Body of pancreas (tissue), 4 donors: ENCODE measurements at places on chromosomes 1 and 21.

GRCh38 chr1:36981126-36981525, 53.2 kb downstream of the GRIK3 start:
- no peaks in the 10 kb centered on the region for H3K4me1 ChIP-seq
- H3K36me3 ChIP-seq: no peaks in the 10 kb centered on the region
- no peak overlapping the region for H3K4me3 ChIP-seq
- no peak for DNase-seq

DNA sequence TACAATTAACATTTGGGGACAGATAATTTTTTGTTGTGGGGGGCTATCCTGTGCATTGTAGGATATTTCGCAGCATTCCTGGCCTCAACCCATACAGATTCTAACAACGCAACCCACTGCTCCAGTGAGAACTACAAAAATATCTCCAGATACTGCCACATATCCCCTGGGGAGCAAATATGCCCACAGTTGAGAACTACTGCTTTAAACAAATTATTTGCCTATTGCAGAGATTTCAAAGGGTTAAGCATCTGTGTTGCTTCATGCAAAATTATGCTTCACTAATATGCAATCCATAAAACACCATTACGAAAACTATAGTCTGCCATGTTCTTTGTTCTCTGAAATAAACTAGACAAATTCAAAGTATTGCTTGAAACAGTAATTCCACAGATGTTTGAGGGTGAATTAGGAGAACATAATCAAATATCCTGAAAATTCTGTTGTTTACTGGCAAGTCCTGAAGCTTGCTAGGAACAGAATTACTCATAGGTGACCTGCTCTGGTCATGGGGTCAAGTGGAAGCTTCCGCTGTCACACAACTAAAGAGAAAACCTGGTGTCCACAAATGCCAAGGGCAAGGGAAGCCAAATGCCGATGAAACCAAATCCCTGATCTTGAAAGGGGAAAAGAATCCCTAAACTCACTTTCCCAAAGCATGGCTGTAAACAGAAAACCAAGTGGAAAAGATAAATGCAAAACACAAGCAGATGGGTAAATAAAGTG, 149.4 kb downstream of the RERE start:
- H3K27me3 ChIP-seq: no peaks in the 10 kb centered on the region
- H3K4me3 ChIP-seq: no peak overlapping the region
- peaks cover 86% of the 10 kb centered on the region for H3K4me1 ChIP-seq
- H3K27ac ChIP-seq: no peak overlapping the region

DNA sequence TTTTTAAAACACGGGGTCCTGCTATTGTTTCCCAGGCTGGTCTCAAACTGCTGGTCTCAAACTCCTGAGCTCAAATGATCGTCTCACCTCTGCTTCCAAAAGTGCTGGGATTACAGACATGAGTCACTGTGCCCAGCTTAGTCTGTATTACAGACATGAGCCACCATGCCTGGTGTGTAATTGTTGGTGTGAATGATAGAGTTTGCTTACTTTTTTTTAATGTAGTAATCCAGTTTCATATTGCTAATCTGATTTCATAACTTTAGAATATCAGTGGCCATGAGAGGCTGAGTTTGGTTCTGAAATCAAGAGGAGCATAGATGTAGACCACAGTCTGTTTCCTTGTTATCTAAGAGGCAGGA, 3.4 kb downstream of the EPB41 start:
- H3K27me3 ChIP-seq: no peaks in the 10 kb centered on the region
- no peak for DNase-seq
- H3K27ac ChIP-seq: no peak overlapping the region
- H3K36me3 ChIP-seq: no peaks in the 10 kb centered on the region
- peaks cover 13% of the 10 kb centered on the region for H3K4me1 ChIP-seq

- H3K36me3 ChIP-seq: no peaks in the 10 kb centered on the region
- DNase-seq: peak; percentile 60
- H3K4me1 ChIP-seq: peaks cover 91% of the 10 kb centered on the region
- no peaks in the 10 kb centered on the region for H3K27me3 ChIP-seq
- no peak overlapping the region for H3K4me3 ChIP-seq
Observed at GRCh38 chr1:15180189-15180588, 26.6 kb downstream of the TMEM51 start.

DNA sequence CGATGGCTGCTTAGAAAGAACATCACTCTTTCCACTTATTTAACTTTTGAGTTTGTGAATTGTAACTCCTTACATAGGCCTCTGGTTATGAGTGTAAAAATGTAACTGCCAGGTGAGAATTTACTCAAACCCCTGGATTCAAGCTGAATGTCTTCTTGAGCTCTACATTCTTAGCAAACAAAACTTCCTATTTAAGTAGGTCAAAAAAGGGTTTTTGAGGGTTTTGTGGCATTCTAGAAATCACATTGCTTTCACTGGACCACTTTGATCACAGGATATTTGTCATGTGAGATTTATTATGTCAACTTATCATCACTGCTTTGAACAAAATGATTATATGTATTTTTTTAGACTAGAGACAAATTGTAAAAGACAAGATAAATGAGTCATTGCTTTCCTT, 5.7 kb downstream of the IL23R start:
- no peak overlapping the region for H3K4me3 ChIP-seq
- no peaks in the 10 kb centered on the region for H3K36me3 ChIP-seq
- H3K4me1 ChIP-seq: peaks cover 34% of the 10 kb centered on the region
- H3K27ac ChIP-seq: no peak overlapping the region

DNA sequence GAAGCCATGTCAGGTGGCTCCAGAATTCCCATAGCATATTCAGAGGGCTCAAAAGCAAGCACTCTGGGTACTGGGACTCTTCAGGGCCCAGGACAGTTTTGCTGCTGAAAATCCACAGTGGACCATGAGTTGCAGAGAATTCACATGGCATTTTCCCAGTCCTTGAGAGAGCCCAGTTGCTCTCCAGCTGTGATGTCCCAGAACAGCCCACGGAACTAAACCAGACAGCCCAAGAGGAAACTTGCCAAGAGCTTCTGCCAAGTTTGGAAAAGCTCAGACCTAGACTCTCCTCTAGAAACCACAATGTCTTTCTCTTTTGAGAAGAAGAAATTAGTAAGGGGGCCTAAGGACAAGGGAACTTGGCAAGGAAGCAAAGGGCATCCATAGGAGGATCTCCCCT, 69.4 kb downstream of the RGS2 start:
- no peaks in the 10 kb centered on the region for H3K36me3 ChIP-seq
- H3K27ac ChIP-seq: no peak overlapping the region
- no peaks in the 10 kb centered on the region for H3K27me3 ChIP-seq
- DNase-seq: peak; percentile 70
- H3K4me3 ChIP-seq: no peak overlapping the region
- peaks cover 23% of the 10 kb centered on the region for H3K4me1 ChIP-seq

DNA sequence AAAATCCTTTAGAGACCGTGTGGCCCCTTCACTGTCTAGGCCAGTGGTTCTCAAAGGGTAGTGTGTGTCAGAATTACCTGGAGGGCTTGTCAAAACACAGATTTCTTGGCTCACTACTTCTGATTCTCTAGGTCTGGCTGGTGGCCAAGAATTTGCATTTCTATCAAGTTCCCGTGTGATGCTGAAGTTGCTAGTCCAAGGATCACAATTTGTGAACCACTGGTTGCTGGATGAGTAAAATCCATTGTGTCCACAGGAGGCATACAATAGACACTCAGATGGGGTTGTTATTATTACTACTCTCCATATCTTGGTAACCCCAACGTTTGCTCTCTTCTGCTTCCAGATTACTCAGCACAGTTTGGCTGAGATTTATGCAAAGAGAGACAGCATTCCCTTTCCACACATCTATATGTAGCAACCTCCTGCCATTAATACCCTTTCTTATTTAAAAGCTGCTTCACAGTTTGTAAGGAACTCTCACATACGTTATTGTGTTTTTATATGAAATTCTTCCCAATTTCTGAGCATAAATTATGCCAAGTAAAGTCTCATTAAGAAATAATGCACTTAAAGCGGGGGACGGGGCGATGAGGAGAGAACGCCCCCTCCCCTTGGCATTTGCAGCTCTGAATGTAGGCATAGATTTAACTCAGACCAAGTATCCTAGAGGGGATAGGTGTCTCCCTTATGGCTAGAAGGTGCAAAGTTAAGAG, 720 bp upstream of the TMCC2 start:
- no peak for DNase-seq
- H3K4me1 ChIP-seq: peaks cover 29% of the 10 kb centered on the region
- H3K27me3 ChIP-seq: no peaks in the 10 kb centered on the region
- no peak overlapping the region for H3K27ac ChIP-seq
- H3K36me3 ChIP-seq: no peaks in the 10 kb centered on the region

GRCh38 chr1:147591261-147591891, 50.1 kb downstream of the BCL9 start:
- peaks cover 15% of the 10 kb centered on the region for H3K4me1 ChIP-seq
- no peaks in the 10 kb centered on the region for H3K36me3 ChIP-seq
- no peak for DNase-seq
- no peak overlapping the region for H3K4me3 ChIP-seq
- H3K27ac ChIP-seq: no peak overlapping the region
- no peaks in the 10 kb centered on the region for H3K27me3 ChIP-seq

GRCh38 chr1:208717525-208717924, 473.3 kb upstream of the PLXNA2 start:
- H3K36me3 ChIP-seq: no peaks in the 10 kb centered on the region
- no peak overlapping the region for H3K4me3 ChIP-seq
- no peak overlapping the region for H3K27ac ChIP-seq
- no peaks in the 10 kb centered on the region for H3K27me3 ChIP-seq
- no peaks in the 10 kb centered on the region for H3K4me1 ChIP-seq
- no peak for DNase-seq

DNA sequence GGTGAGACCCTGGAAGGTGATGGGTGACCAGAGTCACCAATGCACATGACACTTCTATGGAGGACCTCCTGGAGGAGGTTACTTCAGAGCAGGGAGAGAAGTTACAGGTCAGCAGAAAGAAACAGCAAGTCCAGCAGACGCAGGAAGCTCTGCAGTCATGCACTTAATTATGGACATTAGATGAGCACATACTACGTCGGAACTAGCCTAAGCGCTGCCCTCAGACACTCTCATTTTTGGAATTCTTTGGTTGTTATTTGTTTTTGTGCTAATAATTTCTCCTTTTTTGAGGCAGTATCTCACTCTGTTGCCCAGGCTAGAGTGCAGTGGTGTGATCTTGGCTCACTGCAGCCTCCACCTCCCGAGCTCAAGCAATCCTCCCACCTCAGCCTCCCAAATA, 93.3 kb upstream of the IFFO2 start:
- H3K4me1 ChIP-seq: peaks cover 32% of the 10 kb centered on the region
- H3K4me3 ChIP-seq: no peak overlapping the region
- DNase-seq: no peak
- no peaks in the 10 kb centered on the region for H3K36me3 ChIP-seq
- no peaks in the 10 kb centered on the region for H3K27me3 ChIP-seq

DNA sequence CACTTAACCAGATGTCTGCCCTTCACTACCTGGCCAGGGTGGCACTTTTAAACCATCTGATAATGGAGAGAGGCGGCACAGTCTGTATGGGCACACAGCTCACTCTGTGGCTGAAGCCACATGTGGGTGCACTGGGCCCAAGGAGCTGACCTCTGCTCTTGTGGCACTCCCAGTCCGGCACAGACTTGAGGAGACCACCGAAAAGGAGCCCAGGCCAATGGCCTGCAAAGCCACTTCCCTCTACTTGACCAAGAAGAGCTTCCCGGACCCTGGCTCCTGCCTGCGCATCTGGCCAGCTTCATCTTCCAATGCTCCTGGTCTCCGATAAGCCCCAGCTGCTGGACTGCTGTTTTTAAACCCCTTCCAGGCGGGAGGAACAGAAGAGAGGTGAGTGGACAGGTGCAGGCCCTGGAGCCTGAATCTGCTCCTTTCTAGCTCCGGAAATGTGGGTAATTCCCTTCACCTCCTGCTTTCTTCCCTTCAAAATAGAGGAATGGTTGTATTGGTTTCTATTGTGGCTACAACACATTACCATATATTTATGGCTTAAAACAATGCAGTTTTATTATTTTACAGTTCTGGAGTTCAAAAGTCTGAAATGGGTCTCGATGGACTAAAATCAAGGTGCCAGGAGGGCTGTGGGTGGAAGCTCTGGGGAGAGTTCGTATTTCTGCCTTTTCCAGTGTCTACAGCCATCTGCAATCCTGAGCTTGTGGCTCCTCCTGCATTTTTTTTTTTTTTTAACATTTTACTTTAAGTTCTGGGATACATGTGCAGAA, 11.6 kb downstream of the GNG4 start:
- no peak overlapping the region for H3K4me3 ChIP-seq
- H3K27ac ChIP-seq: no peak overlapping the region
- no peaks in the 10 kb centered on the region for H3K4me1 ChIP-seq
- no peaks in the 10 kb centered on the region for H3K27me3 ChIP-seq
- H3K36me3 ChIP-seq: no peaks in the 10 kb centered on the region

DNA sequence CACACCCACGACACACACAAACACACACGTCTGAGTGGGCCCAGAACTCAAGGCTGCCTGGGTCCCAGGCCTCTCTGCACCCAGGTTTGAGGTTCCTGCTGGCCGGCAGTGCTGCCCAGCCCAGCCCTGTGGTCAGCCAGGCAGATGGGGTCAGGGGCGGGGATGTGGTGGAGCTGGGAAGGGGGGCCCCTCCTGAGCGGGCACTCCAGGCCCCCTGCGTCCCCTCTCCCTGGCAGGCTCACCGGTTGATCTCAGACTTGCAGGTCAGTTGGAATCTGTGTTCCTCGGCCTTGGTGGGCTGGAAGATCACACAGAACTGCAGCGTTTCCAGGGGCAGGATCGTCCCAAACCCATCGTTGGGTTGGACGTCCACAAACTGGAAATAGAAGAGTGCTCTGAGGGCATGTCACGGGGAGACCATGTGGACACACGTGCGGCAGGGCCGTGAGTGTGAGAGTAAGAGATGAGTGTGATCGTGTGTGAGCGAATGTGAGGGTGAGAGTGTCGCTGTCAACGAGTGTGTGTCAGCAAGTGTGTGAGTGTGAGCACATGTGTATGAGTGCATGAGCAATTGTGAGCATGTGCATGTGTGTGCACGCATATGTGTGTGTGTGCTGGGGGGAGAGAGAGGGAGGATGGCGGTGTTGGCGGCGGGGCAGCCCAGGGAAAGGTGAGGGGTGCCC, 19.7 kb upstream of the TMEM52 start:
- no peak overlapping the region for H3K27ac ChIP-seq
- DNase-seq: no peak
- no peaks in the 10 kb centered on the region for H3K27me3 ChIP-seq
- H3K36me3 ChIP-seq: no peaks in the 10 kb centered on the region
- no peak overlapping the region for H3K4me3 ChIP-seq

- no peak overlapping the region for H3K4me3 ChIP-seq
- no peaks in the 10 kb centered on the region for H3K27me3 ChIP-seq
Observed at GRCh38 chr21:45873866-45874265, 107.7 kb upstream of the COL6A1 start.

- no peak for DNase-seq
- H3K4me1 ChIP-seq: no peaks in the 10 kb centered on the region
- no peaks in the 10 kb centered on the region for H3K27me3 ChIP-seq
- H3K4me3 ChIP-seq: no peak overlapping the region
- H3K27ac ChIP-seq: no peak overlapping the region
Observed at GRCh38 chr1:56948403-56949023, 17.3 kb downstream of the C8B start.

DNA sequence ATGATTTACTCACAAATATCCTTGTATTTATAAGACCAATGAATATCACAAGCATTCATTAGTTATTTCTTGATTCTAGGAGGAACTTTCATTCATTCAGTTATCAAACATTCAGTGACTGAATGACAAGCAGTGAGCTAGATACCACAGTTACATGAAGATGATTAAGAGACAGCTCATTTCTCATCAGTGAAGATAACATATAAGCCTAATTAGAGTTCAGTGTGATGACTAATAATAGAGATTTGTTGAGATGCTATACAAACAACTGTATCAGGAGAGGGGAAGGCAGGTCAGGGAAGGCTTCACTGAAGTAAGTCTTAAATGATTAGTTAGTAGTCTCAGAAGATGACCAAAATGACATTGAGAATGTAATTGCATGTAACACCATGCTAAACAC, 14.6 kb upstream of the C1orf105 start:
- no peak for DNase-seq
- no peaks in the 10 kb centered on the region for H3K27me3 ChIP-seq
- no peak overlapping the region for H3K4me3 ChIP-seq
- no peak overlapping the region for H3K27ac ChIP-seq
- H3K36me3 ChIP-seq: no peaks in the 10 kb centered on the region
